ENCODE measurements at places on chromosomes 2 and 18.

GRCh38 chr18:6610466-6610865 is 119.0 kb upstream of the ARHGAP28 start:
- DNase-seq: no peak

- DNase-seq: no peak
These were observed 98.2 kb upstream of the GCFC2 start for GRCh38 chr2:75808793-75809535.

GRCh38 chr2:206423147-206423546 is 20.2 kb upstream of the ADAM23 start:
- no peak for DNase-seq

- no peak for DNase-seq
These were observed 9.4 kb downstream of the BCL11A start for GRCh38 chr2:60544062-60544461.

DNA sequence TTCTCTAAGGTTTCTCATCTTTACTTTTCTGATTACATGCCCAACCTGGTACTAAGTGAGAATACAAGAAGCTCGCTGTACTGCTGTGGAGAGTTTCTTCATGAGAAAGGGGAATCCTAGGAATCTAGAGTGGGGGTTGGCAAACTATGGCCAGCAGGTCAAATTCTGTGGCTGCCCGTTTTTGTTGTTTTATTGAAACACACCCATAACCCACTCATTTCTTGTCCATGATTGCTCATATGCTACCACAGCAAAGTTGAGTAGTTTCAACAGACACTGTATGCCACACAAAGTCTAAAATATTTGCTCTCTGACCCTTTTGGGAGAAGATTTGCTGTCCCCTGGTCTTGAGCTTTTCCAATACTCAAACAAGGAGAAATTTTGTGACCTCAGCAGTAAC is 58.8 kb downstream of the C2orf74 start:
- no peak for DNase-seq

GRCh38 chr2:233853353-233853752 is 982 bp downstream of the HJURP start:
- no peak for DNase-seq

GRCh38 chr2:128039535-128039934 is 11.7 kb upstream of the SAP130 start:
- DNase-seq: no peak

DNA sequence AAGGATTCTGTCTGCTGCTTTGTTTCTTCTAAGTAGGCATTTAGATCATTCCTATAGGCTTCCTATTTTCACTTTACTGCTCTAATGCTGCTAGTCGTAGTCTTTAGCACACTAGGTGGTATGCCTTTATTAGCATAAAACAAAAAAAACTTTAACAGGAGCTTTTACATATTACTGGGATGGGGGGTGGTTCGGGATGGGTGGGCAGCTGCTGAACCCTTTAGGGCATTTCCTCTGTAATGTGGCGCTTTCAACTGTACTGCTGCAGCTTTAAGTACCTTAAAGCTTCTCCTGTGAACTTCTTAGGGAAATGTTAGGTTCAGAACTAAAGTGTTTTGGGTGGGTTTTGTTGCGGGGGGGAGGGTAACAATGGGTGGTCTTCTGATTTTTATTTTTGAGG is 41.3 kb downstream of the ACTR2 start:
- no peak for DNase-seq

- no peak for DNase-seq
These were observed 42.9 kb downstream of the PLA2R1 start for GRCh38 chr2:160019374-160020090.

GRCh38 chr2:7887441-7887840 is 794.4 kb upstream of the ID2 start:
- DNase-seq: no peak

DNA sequence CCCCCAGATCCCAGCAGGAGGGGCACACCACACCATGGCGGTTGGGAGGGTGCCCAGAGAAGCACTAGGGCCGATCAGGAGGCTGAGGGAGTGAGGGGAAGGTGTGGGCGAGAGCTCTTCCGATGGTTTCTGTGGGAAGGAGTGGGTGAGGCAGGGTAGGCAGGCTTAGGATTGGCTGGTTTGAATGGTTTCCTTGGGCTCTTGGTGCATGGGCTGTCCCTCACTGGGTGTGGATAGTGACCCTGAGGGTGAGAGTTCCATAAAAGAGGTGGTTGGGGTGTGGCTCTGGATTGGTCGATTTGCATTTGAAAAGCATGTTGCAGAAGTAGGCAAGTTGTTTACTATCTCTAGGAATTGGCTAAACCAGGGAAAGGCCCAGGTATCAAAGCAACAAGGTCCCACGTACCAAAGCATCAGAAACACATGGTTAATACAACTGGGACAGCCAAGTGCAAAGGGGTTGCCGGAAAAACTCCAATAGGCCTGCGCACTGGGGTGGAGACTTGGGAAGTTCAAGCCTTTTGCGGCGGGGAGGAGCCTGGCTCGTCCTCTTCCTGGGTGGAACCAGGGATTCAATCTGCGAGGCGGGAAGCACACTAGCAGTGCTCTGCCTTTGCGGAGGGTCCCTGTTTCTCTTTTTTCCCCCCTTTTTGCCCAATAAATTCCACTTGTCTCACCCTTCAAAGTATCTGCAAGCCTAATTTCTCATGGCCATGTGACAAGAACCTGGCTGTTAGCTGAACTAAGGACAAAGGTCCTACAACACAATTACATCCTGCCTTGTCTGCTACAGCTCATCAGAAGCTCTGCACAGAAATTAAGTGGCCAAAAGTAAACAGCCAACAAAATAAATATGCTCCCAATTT is 43.2 kb downstream of the IL1R2 start:
- peak; percentile 15 for DNase-seq

DNA sequence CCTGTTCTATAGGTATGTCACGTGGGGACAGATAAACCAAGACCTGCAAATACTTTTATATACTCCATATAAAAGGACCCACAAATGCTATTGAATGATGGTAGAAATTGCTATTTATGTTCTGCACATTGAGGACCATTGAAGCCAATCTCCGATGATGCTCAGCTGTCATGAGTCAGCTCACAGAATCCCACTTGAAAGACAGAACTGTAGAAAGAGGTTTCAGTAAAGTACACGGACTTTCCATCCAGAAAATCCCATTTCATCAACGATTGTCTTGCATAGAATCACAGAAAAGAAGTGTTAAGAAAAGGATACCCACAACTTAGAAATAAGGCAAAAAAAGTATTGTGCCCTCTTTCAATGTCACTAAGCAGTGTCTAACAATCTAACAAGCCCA is 169.0 kb upstream of the COPS8 start:
- DNase-seq: no peak

GRCh38 chr2:49042488-49042887 is 111.8 kb downstream of the FSHR start:
- no peak for DNase-seq

DNA sequence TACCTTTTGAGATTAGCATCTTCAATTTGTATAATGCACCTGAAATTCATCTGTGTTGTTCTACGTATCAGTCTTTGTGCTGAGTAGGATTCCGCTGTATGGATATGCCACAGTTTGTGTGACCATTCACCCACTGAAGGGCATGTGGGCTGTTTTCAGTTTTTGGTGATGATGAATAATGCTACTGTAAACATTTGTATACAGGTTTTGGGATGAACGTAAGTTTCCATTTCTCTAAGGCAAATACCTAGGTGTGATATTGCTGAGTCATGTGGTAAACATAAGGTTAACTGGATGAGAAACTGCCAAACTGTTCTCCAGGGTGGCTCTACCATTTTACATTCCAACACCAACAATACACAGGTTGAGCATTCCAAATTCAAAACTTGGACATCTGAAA is 35.1 kb downstream of the CABYR start:
- DNase-seq: peak; percentile 78

DNA sequence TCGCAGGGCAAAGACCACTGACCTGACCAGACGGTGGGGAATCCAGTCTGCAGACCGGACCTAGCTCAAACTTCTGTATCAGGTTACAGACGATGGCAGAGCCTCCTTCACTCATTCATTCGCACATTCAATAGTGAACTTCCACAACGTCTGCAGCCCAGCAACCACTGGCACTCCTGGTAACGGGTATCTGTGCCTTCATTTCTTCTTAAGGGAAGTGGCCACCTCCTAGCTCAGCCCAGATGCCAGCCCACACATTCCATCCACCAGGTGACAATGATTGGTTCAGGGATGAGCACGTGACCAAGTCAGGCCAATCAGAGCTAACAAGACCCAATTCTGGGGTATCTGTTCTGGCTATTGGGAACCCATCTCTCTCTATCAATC is 15.9 kb upstream of the ARMC9 start:
- no peak for DNase-seq

DNA sequence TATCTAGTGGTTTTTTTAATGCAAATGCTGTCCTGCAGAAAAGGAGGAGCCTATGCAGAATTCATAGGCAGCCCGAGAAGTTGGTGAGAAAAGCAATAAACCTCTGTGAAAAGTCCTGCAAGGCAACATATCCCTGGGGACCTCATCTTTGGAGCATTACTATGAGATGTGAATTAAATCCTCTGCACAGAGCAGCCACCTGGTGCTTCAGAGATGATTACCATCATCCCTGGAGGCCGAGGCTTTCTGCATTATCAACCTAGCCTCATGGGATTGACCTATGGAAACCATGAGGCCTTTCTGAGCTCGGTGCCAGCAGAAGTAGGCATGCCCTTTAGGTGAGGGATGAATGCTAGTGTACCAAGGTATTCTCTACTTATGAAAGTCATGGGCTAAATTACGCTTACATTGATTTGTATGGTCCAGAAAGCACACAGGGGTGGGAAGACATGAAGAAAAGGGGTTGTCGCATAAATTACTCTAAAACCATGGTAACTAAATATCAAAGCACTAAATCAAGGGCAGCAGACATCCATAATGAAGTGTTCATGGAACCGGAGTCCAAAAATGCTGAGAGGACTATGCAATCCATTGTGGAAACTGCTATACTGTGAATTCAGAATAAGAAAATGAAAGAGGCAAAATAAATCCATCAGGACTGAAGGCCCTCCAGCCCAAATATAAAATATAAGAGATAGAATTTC is 623.5 kb upstream of the DDX18 start:
- DNase-seq: no peak
